ENCODE measurements at places on chromosomes 16 and 17.

DNA sequence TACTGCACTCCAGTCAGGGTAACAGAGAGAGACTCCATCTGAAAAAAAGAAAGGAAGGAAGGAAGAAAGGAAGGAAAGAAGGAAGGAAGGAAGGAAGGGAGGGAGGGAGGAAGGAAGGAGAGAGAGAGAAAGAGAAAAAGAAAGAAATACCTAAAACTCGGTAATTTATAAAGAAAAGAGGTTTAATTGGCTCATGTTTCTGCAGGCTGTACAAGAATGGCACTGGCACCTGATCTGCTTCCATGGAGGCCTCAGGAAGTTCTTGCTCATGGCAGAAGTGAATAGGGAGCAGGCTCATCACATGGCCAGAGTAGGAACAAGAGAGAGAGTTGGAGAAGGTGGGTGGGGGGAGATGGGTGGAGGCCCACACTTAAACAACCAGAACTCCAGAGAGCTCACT is 215.2 kb upstream of the IRX3 start:
- DNase-seq = no peak

- no peak for DNase-seq
Observed at GRCh38 chr16:27639561-27640276, 89.8 kb downstream of the KATNIP start.

- DNase-seq = no peak
Observed at GRCh38 chr17:33765871-33766270, 472.8 kb upstream of the ASIC2 start.

GRCh38 chr17:74218436-74218835 is 5.1 kb downstream of the TTYH2 start:
- DNase-seq = no peak

DNA sequence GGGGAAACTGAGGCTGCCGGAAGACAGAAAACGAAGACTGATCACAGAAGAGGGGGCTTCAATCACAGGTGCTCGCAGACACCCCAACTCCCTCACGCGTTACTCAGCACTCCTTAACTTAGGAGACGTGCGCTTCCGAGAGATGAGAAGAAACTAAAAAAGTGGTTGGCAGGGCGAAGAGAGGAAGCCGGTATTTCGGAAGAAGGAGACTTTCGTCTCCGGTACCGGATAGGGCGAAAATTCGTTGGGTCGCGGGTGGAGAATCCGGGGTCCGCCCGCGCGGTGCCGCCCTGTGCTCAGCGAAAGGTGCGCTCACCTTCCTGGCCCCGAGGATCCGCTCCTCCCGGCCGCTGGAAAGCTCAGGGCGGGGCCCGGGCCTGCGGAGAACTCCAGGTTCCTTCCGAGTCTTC is 917 bp upstream of the TBX2 start:
- DNase-seq = no peak

DNA sequence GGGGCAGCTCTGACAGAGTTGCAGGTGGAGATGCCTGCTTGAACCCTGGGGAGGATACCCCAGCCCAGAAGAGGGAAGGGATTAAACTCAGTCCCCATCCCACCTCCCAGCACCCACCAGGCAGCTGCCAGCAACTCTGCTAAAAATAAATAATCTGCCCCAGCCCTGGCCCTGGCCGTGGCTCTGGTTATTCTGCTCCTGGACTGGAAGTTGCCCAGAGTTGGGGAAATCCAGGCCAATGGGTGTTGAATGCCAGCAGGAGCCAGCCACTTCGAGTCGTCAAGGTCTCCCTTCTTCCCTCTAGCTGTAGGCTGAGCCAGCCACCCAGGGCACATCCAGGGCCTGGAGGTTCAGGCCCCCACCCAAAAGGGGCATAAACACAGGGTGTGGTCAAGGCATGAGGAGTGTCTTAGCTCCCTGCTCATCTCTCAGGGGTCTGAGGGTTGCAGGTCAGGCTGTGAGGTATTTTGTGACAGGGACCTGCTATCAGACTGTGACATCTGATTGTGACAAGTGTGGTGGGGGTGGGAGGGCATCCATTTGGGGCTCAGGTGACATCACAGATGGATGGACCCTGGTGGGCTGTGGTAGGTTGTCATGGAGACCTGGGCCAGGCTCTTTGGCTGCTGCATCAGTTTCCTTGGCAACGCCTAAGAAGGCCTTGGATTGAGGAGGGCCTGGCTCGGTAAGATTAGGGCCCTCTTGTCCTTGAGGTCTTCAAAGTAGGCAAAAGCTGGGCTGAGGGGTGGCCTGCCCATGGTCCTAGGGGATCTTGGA is 1.0 kb upstream of the RRAD start:
- no peak for DNase-seq

DNA sequence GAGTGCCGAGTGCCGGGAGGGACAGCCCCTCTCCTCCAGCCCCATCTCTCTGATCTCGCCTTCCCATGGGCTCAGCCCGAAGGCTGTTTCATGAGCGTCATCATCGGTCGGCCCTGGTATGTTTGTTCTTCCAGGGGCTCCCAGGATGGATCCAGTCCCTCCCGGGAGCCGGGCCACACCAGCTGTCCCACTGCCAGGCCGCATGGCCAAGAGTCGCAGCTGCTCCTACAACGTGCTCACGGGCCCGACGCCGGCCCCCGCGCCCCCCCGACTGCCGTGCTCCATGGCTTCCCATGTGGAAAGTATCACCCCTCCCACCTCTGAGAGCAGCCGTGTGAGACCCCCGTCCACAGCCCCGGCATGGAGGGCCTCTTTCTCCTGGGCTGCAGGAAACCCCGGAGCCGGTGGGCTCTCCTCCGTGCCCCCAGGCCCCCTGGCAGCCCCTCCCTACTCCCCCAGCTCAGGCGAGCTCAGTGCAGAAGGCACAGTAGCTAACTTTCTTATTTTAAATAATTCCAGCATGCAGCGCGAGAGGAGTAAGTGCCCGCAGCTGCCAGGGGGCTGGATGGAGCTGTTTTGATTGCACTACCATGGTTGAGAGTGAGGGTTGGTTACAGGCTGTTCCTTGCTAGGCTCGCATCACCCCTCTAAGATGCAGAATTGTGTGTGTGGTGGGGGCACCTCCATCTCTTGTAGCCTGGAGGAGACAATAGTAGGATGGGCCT is 26.6 kb upstream of the GSE1 start:
- DNase-seq = no peak

GRCh38 chr17:11144358-11145233 is 96.4 kb upstream of the SHISA6 start:
- DNase-seq = no peak

- no peak for DNase-seq
Observed at GRCh38 chr16:89393738-89394406, 96.5 kb downstream of the ANKRD11 start.

DNA sequence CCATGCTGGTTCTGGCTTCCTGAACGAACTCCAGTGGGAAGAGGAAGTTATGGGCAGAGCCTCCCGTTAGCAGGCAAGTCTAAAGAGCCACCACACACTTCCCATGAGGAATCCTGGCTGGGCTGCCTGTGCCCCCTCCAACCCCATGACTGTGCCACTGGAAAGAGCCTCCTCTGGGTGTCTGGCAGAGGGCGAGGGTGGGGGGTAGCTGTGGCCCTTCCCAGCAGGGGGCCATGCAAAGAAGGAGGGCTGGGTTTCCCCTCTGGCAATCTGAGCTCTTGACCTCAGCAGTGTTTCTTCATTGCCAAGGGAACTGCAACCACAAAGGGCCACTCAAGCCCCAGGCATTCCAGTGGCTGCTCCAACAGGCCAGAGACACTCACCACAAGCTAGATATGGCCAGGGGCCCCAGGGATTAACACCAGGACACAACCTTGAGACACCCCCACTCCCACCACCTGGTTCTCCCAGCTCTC is 1.7 kb upstream of the RRAD start:
- DNase-seq = no peak

GRCh38 chr16:27824786-27825185 is 238.7 kb downstream of the GSG1L start:
- DNase-seq = no peak

- DNase-seq = no peak
Observed at GRCh38 chr16:15592324-15592723, 50.6 kb downstream of the MARF1 start.

DNA sequence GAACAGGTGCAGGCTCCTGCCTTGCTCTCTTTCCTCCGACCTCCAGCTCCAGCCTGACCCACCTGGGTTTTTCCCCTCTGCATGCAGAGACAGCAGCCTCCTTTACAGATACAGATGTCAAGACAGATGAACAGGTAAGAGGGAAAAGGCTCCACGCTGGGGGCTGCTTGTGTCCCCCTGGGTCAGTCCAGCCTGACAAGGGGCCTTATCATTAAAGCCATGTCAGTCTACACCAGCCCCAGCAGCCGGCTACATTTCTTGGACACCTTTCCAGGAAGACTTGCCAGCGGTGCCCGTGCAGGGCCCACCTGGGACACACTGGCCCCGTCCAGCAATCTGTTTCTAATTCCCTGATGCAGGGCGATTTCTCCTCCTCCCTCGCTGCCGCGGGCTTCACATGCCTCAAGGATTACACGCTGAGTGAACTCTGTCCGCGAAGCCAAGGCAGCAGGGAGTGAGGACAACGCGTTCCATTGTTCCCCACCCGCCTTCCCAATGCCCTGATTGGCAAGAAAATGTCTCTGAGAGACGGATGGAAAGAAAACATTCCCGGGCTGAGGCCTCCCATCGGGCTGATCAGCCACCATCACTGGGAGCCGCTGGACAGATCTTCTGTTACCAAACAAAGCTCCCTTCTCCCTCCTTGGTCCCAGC is 184.7 kb downstream of the C16orf95 start:
- no peak for DNase-seq

DNA sequence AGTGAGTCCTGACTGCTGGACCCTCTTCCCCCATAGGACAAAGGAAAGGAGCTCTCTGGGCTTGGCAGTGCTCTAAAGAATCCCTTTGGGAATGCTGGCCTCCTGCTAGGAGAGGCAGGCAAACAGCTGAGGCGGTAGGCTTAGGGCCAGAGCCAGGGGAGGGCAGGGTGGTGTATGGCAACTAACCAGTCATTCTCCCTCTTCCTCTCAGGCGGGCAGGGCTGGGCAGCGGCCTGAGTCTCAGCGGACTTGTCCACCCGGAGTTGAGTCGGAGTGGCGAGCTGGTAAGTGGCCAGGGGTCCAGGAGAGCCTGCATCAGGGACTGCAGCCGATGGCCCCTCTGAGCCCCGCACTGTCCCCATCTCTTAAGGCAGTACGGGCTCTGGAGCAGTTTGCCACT is 4.4 kb downstream of the ACADVL start:
- DNase-seq = no peak

- no peak for DNase-seq
Observed at GRCh38 chr17:4188076-4188475, 45.1 kb downstream of the CYB5D2 start.

GRCh38 chr17:8066841-8067775 is 20.4 kb downstream of the ALOX12B start:
- no peak for DNase-seq

- no peak for DNase-seq
Observed at GRCh38 chr17:51152766-51153209, 571 bp upstream of the NME1 start.

- no peak for DNase-seq
Observed at GRCh38 chr17:72882426-72882825, 210.1 kb downstream of the SLC39A11 start.

GRCh38 chr16:86994651-86995171 is 322.5 kb downstream of the C16orf95 start:
- no peak for DNase-seq

GRCh38 chr17:62722625-62723024 is 85.5 kb downstream of the MARCHF10 start:
- no peak for DNase-seq

GRCh38 chr17:74199306-74200092 is 4.0 kb upstream of the RPL38 start:
- DNase-seq = no peak

DNA sequence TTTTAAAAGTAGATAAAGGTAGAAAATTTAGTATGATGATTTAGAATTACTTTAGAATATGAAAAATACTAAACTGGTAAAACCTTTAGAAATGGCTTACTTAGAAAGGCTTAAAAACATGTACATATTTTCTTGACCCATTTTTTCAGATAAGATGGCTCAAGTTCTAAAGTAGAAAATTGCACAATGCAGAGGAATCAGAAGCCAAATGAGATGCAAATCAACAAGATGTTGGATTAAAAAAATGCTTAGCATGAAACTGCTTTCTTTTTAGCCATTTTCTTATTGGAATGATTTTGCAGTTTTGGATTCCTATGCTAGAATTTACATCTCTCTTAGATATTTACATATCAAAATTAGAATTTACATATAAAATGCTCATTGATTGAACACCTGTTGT is 1.5 kb upstream of the KRTAP3-1 start:
- no peak for DNase-seq

GRCh38 chr17:66430846-66431795 is 128.7 kb downstream of the PRKCA start:
- DNase-seq = no peak

DNA sequence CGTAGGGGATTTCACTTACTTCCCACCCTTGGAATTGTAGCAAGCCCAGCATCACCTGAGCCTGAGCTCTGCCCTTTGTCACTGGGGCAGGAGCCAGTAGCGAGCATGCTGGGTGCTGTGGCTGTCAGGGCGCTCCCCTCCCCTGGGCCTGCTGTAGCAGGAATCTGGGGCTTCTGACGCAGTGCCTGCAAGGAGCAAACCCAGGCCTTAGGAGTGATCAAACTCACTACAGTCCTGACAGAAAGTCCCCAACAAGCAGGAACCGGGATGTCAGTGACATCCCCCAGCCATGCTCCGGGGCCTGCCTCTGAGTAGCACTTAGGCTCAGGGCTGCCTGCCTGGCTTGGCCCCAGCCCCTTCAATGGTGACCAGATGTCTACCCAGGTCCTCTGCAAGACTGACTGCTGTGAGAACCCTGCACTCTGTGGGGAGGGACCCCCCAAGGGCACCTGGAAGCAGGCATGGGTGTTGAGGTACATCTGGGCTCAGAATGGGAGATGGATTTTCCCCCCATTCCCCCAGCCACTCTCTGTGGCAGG is 23.5 kb downstream of the PLD6 start:
- no peak for DNase-seq

DNA sequence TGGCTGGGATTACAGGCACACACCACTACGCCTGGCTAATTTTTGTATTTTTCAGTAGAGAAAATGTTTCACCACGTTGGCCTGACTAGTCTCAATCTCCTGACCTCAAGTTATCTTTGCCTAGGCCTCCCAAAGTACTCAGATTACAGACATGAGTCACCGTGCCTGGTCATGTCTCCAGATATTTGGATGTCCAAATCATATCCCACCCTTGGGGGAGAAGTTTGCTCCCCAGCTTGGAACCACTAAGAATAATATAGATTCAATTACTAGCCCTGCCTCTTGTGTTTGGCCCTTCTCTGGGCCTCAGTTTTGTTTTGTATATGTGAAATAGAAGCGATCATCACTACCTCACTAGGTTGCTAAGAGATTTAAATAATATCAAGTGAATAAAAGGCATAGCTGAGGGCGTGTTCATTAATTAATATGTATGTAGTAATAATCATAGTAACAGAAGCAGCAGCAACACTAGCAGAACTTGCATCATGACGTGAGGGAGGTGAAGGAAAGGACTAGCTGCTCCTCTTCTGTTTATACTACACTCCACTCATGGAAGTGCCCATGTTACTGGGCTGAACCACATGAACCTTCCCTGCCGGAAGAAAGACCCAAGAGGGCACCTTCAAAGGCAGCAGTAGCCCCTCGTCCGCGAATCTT is 253.6 kb upstream of the XYLT1 start:
- no peak for DNase-seq

DNA sequence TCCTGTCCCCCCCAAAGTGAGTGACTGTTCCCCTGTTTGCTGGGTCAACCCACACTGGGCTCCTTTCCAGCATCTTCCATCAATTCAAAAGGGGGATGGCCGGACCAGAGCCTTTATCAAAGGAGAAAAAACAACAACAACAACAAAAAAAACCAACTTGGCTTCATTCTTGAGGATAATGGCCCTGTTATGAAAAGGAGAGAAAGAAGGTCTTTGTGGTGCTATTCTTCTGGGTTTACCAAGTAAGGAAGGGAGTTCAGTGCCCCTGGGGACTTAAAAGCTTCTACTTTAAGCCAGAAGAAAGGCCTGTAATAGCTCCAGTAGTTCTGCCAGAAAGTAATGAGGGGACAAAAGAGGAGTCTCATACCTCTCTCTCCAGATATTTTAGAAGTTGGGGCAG is 71.5 kb downstream of the RGS9 start:
- no peak for DNase-seq
